HFF-Myc (cell line): ENCODE measurements at places on chromosomes 12 and 14.

GRCh38 chr12:131232036-131232435, 278.3 kb downstream of the ADGRD1 start:
- DNase-seq = no peak

DNA sequence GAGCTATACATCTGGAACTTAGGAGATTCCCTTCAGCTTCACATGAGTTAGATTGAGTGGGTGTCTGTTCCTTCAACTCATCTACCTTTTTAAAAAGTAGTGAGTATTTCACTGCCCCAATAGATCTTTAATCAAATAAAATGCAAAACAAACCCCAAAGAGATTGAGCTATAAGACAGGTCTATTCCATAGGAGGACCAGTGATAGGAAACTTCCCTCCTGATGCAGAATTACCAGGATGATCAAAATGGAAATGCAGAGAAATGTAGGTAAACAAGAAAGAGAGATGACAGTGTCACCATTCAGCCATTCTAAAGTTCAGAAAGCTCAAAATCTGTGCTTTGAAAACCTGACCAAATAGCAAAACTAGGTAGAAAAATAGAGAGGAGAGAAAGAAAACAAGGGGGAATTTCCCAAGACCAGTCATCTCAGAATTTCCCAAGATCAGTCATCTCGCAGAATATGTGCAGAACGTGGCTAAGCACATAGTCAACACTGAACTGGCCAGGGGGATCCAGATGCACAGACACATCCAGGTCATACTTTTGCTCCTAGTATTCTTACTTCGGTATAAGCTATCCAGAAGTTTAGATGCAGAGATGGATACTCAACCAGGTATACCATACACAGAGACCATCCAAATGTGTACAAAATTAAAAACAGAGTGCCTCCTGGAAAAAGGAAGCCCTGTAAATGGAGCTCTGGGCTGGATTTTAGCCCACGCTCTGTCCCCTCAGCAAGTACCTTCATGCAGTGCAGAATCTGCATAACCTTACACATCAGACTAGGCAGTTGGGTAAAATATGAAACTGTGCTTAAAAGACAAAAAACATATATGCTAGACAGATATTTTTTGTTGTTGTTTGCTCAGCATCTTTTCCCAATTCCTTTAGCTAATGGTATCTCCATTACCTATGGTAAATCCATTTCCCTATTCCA, 27.4 kb downstream of the SLC41A2 start:
- no peak for DNase-seq

- DNase-seq = no peak
Observed at GRCh38 chr12:4908684-4909409, 858 bp upstream of the KCNA1 start.

DNA sequence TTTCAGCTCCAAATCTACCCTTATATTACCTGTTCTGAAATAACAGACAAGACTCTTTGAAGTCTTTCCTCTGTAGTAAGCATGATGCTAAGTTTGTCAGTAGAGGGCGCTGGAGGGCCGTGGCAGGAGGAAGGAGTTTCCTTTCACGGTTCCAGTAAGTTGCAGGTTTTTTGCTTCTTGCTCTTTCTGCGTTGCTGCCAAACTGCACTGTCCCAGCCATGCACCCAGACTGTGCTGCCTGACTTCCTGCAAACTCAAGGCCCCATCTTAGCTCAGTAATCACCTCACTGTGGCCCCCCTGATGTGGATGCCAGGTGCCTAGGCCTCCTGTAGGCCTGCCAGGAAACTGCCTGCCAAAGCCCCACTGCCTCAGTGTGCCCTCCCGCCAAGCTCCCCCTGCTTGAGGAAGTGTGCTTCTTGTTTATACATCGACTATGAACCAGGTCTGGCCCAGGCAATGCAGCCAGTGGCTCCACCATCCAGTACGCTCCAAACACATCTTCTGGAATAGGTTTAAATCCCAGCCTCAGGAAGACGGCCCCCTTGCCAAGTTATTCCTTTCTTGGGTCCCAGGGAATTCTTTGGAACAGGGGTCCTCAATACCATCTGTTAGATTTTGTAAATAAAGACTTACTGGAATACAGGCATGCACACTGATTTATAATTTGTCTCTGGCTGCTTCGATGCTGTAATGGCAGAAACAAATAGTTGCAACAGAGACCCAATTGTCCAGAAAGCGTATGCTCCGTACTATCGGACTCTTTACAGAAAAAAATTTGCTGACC, 193.7 kb upstream of the LRIG3 start:
- peak; percentile 73 for DNase-seq

- no peak for DNase-seq
Observed at GRCh38 chr12:68364328-68364727, 32.2 kb upstream of the MDM1 start.

GRCh38 chr14:103510724-103511693, 11.6 kb downstream of the CKB start:
- no peak for DNase-seq

DNA sequence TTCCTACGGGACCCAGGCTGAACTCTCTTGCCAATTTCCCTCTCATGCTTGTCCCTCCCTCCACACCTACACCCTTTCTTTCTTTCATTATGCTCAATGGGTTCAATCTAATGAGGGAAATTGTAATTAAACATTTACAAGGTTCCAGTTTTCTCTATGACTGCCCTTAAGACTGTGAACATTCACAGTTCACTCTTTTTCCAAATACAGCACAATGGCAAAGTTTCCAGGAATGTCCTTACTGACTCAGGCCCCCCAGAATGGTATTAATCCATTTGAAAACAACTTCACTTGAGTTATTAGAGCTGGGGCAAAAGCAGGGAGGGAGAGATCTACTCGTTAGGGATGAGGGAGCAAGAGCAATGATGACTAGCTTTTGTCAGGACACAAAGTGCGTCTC, 892.1 kb downstream of the NRXN3 start:
- DNase-seq = no peak

DNA sequence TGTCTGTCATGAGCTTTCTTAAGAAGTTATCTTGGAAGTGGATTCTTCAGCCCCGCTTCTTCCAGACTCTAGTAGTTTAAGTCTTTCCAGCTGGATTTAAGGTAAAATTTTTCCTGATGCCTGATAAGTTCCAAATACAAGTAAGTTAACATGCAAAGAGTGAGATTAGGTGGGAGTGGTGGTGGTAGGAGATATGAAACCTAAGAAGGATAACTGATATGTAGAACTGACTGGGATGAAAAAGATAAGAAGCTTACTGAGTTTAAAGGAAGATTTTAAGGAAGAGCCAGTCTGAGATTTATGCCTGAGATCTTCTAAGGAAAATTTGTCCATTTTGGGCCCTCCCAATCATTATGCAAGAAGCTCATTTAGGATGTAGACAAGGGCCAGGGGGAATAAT, 250.9 kb upstream of the SYT10 start:
- no peak for DNase-seq

- no peak for DNase-seq
Observed at GRCh38 chr14:24988760-24989159, 61.2 kb downstream of the STXBP6 start.

GRCh38 chr12:57815177-57816000, 3.1 kb downstream of the AVIL start:
- DNase-seq = no peak

- DNase-seq = no peak
Observed at GRCh38 chr12:53199700-53200099, 7.4 kb downstream of the ITGB7 start.

DNA sequence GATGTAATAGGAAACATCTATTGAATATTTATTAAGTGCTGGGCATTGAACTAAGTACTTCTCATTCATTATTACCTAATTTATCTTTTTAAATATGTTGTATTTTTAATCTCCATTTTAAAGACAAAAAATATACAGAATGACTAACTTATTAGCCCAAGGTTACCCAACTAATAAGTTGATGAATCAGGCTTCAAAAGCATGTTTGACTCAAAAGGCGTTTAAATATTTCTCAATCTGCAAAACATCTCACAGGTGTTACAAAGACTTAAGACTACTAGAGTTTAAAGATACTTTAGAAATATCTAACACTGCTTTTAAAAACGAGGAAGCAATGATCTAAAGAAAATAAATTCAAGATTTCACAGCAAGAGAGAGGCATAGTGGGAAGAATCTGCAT, 457.4 kb upstream of the DCN start:
- DNase-seq = no peak

- no peak for DNase-seq
Observed at GRCh38 chr12:128727461-128727860, 96.3 kb downstream of the SLC15A4 start.

DNA sequence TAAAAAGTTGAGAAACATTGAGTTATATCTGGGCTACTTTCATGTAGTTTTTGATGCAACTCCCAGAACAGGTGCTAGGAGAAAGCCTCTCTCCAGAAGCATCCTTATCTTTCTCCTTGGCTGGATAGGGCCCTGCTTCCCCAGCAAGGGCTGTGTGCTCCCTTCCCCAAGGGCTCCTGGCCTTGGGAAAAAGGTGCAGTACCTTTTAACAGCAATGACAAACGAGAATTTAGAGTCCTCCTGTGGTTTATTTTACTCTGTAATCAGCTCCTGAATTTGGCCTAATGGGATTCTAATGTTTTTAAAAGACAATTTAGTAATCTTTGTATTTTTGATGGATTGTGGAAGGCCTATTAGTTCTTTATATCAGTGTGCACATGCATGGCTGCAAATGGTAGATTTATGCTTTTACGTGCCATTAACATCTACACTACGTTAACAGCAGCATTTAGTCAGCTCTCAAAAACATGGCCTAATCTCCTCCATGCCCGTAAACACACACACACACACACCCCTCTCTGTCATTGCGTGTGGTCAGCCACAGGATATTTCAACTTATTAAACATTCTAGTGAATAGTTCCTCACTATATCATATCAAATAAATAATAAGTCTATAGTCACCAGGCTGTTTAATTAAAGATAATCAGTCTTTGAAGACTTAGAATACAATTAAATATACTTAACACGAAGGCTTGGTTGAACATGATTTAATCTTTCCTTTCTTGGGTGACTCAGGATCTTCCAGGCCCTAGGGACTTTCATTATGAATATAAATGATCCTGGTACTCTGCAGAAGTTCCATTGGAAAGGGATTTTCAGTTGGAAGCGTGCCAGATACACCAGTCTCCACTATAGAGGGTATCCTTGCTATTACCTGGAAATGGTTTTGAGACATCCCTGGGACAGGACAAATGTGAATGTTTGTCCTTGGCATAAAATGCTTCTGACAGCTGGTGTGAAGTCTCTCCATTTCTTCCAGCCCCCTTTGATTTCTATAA, 181.4 kb upstream of the PWP1 start:
- DNase-seq = no peak

DNA sequence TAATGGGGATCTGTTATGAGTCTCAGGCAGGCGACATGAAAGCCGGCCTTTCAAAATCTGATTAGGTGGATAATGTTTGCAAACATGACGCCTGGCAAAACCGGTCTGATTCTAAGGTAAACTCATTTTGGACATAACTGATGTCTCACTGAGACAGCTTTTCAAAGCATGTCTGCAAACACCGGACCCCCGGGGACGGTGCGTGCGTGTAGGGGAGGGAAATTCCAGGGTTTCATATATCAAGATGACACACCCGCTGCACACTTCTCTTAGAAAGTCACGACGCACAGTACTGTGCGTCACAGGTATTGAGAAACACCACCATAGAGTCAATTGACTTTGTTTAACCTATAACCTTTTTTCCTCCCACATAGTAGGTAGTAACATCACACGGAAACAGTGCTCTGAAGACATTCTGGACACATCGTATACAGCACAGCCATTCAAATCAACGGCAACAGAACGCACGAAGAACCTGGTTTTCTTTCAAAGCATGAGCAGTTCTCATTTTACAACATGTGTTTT, 43.9 kb upstream of the TESC start:
- DNase-seq = no peak

- no peak for DNase-seq
Observed at GRCh38 chr12:121223292-121224285, 13.7 kb downstream of the P2RX4 start.

- DNase-seq = no peak
Observed at GRCh38 chr14:106844608-106845285, 1318.4 kb downstream of the TMEM121 start.

DNA sequence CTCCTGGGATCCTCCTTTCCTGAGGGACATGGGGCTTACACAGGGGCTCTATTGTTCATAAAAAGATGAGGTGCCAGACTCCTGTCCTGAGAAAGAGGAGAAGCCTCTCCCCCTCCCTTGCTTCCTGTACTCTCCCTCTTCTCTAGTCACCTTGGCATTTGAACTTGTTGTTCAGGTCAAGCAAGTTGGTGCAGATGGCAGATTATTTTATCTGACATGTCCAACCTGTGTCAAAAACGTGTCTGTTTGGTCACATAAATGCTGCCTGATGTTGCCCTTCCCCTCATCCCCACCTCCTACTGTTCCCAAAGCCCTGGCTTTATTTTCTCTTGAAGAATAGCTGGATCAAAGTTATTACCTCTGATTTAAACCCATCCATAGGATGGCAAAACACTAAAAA, 154.8 kb downstream of the TMX1 start:
- no peak for DNase-seq

- DNase-seq = no peak
Observed at GRCh38 chr12:76687981-76688380, 75.9 kb upstream of the ZDHHC17 start.

- no peak for DNase-seq
Observed at GRCh38 chr14:100855256-100855930, 29.5 kb downstream of the MEG3 start.

DNA sequence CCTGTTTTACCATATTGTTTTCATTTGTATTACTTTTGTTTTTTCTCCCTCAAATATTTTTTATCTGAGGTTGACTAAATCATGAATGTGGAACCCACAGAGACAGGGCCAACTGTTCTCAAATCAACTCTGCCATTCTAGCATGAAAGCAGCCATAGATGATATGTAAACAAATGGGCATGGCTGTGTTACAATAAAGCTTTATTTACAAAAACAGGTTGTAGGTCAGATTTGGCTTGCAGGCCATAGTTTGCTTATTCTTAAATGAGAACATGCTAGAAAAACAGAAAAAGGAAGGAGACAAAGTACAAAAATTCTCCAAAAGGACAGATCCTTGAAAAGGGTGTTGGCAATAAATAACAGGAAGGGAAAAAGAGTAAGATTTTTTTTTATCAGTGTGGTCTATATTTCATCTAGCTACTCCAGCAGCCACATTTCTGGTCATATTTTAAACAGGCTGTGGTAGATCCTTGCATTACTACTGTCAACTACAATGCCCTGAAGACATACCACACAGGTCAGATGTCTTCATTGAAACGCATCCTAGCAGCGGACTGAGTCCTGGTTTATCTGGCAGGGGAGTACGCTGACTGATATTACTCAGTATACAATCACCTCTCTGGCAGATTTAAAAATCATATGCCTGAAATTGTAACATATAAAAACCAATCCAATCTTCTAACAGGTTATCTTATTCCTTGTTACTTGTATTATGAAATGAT, 42.9 kb downstream of the SPPL3 start:
- no peak for DNase-seq

GRCh38 chr14:75196468-75196867, 20.1 kb upstream of the TMED10 start:
- DNase-seq = no peak
